IPS-NIHi11 (cell line): ENCODE measurements at places on chromosomes 6 and 20.

DNA sequence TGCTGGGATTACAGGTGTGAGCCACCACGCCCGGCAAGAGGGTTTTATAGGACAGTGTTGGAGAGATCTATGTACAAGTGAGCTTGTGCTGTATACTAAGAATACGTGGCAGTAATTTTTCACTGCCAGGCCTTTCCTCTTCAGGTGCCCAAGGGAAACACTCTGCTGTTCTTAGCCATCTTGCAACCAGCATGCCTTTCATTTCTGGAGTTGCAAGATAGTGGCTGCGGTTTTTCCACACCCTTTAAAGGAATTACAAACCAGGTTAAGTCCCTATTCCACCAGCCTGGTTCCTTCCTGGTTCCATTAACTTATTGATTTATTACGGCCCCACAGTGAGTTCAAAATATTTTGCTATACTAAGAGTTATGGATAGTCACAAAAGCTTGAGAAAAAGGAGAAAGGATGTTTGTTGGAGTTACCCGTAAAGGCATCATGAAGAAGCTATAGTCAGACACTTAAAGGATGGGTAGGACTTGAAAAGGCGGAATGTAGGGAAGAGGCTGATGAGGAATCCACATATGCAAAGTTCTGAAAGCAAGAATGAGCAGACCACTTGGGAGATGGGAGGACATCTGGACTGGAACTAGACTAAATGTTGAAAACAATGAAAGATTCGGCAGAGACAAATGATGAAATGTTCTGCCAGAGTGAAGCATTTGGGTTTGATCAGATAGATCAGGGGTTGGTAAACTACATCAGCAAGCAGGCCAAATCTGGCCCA is 61.4 kb upstream of the ASIP start:
- no peak for DNase-seq

- no peak for DNase-seq
Observed at GRCh38 chr6:44534291-44534690, 146.8 kb downstream of the CDC5L start.

- DNase-seq, result no peak
Observed at GRCh38 chr20:47957135-47957534, 171.9 kb upstream of the SULF2 start.

DNA sequence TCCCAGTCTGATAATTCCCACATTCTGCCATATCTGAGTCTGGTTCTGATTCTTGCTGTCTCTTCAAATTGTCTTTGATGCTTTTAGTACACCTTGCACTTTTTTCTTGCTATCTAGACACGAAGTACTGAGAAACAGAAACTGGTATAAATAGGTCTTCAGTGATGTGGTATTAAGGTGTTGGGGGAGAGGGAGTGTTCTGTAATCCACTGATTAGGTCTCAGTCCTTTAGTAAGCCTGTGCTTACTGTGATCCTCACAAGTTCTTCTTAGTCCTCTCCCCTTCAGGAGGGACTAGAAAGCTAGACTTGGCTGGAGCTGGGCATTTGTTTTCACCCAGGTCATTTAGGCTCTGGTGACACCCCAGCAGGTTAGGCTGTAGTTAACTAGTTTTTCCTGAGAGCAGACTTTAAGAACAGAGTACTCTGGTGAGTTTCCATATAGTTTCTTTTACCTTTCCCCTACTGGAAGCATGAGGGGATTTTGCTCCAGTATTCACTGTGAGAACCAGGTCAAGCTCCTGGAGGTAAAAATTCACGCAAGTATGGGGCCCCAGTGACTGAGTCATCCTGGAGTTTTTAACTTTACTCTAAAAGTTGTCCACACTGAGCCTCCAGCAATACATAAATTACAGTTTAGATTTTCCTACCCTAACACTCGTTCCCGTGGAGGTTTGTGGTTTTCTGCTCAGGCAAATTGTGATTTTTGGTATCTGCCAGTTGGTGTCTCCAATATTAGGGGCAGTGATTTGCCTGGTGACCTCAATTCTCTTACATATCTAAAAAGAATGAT is 154.6 kb downstream of the CDKAL1 start:
- DNase-seq, result no peak
